DMS153 (cell line): ENCODE measurements at places on chromosomes 5 and 9.

DNA sequence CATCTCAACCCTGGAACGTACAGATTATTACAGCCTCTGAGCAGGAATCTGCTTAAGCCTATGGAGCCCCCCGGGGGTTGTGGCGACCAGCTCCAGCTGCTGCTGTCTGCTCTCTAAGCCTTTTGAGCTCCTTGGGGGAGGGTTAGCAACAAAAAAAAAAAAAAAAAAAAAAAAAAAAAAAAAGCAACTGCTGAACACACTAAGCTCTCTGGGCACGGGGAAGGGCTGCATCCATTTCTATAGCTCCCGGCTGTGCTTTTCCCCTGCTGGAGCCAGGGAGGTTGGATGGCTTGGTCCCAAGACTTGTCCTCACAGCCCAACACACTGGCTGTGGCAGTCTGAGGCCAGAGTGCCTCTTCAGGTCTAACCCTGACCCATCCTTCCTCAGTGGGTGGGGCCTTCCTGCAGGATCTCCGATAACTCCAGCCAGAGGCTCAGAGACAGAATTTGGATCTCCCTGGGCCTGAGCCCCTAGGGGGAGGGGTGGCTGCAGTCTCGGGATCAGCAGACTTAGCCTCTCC is 82.1 kb downstream of the FBN2 start:
- no peak for DNase-seq

GRCh38 chr5:97090944-97091343 is 51.5 kb downstream of the LIX1 start:
- no peak for DNase-seq

GRCh38 chr5:572398-573019 is 39.6 kb upstream of the CEP72 start:
- DNase-seq = peak; percentile 91

- no peak for DNase-seq
Measured at GRCh38 chr5:74870299-74871067, 4.3 kb upstream of the FAM169A start.

DNA sequence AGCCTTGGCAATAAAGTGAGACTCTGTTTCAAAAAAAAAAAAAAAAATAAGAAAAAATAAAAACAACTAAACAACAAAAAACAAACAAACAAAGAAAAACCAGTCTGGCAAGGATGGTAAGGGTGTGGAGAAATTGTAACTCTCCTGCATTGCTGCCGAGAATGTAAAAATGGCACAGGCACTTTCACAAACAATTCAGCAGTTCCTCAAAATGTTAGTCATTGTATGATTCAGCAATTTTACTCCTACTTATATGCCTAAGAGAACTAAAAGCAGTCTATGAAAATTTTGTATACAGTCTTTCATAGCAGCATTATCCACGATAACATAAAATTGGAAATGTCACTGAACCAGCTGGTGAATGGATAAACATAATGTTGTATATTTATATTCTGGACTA is 280.4 kb downstream of the CDH9 start:
- no peak for DNase-seq

- DNase-seq = no peak
Measured at GRCh38 chr5:95870105-95870672, 47.7 kb upstream of the GLRX start.

DNA sequence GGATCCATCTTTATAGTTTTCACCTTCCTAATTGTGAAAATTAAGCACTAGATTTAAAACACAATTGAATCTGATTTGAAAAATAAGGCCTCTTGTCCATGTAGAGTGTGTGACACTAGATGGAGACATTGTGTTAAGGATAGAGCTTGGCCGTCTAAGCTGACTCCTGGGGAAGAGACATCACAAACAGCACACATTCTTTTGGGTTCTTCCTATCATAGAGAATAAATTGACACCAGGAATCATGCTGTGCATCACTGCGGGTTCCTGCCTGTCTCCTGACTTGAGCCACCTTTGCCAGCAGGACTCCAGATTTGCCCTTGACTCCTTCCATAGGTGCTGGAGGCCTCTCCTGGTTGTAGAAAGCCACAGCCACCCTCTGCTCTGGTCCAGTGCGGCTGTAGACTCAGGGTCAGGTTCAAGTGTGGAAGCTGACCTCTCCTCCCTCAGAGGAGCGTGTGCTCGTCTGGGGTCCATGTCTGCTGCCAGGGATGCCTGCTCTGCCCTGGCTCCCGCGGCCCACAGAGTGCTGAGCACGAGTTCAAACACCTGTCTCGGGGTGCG is 11.2 kb downstream of the ROPN1L start:
- peak; percentile 74 for DNase-seq

GRCh38 chr5:29697785-29698414 is 1495.6 kb upstream of the CDH6 start:
- peak; percentile 49 for DNase-seq

- no peak for DNase-seq
Measured at GRCh38 chr5:126723643-126724042, 53.3 kb upstream of the LMNB1 start.

- DNase-seq = no peak
Measured at GRCh38 chr5:76082772-76083554, at the start of gene SV2C. TSS of gene SV2C (plus strand) at chr5:76083383. CDS start at chr5:76131751, 48,368 bp downstream.

DNA sequence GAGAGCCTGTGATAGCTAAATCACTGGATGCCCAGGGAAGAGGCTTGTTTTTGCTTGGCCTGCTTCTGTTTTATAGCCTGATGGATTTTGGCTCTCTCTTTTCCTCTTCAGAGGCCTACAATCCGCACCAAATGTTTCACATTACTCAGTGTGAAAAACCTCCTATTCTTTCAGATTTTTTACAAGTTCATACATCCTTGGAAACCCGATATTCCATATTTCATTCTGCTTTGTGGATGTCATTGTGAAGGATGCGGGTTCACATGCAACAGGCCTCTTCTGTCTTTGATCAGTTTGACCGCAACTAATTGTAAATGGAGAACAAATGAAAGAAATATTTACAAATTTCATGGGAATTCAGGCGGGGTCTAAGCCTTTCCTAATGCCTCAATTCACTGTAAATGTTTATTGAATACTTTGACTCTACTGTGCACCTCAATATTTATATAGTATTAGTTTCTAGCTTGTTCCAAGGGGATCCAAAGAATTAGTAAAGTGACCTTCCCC is 269.9 kb downstream of the DMRT2 start:
- DNase-seq = no peak

GRCh38 chr5:97049175-97049574 is 93.2 kb downstream of the LIX1 start:
- no peak for DNase-seq

DNA sequence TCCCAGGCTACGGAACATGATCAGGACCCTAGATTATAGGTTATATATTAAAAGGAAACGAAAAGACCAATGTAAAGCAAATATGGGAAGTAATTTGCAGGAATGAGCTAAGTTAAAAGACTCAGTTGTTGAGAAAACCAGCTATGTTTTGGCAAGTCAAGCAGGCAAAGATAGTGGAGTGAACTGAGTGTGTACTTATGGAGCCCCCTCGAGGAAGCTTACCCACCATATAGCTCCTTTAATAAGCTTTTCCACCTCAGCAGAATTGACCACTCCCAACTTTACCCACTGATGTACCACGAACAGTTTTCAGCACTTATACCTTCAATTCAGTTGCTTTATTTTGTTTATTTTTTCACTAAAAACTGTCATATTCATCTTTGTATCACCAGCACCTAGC is 57.3 kb upstream of the PJA2 start:
- no peak for DNase-seq

- no peak for DNase-seq
Measured at GRCh38 chr5:14245132-14245925, 102.2 kb downstream of the TRIO start.

DNA sequence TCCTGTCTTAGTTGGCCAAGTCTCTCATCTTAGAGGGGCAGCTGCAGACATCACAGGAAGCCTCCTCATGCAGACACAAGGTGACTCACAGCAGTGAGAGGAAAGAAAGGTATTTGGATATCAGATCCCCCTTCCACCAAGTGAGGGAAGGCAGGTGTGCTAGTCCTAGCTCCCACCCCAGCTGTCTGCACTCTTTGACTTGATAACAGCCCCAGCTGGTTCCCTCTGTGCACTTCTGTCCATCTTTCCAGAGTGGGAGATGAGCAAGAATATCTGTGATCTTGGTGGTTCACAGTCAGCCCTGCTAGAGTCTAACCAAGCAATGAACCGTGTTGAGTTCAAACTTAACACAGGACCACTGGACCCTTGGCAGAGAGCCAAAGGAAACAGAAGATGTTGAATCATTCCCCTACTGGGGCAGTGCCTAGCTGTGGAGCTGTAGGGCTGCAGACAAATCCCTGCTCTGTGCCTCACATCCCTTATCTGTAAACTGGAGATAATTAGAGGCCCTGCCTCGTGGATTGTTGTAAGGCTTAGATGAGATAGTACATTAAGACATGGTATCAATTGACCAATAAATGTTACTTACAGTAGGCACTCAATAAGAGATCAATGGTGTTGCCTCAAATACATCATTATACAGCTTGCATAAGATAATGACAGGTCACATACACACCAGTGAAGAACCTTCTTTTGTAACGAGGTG is 39.1 kb downstream of the SH3RF2 start:
- no peak for DNase-seq

- DNase-seq = no peak
Measured at GRCh38 chr5:136137497-136138220, 5.0 kb downstream of the SMAD5 start.

DNA sequence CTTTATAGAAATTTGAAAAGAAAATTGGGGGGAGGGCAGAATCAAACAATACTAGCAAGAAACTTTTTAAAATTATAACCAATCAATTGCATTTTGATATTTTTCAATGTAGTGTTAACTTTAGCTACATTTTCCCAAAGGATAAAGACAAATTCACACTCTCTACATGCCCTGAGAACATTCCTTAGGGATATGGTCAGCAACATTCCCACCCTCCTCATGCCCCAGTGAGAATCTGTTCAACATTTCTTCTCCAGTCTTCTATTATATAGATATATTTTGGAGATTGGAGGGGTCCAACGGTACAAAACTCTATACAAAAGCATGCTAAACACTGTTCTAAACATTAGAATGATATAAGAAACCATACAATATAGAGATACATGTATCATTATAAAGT is 11.6 kb upstream of the PRR16 start:
- DNase-seq = no peak

- DNase-seq = no peak
Measured at GRCh38 chr5:170107674-170108073, 2.0 kb downstream of the FOXI1 start.

- DNase-seq = no peak
Measured at GRCh38 chr5:76351577-76351976, 51.5 kb upstream of the IQGAP2 start.

GRCh38 chr5:75856056-75856455 is 138.8 kb upstream of the POC5 start:
- DNase-seq = no peak

DNA sequence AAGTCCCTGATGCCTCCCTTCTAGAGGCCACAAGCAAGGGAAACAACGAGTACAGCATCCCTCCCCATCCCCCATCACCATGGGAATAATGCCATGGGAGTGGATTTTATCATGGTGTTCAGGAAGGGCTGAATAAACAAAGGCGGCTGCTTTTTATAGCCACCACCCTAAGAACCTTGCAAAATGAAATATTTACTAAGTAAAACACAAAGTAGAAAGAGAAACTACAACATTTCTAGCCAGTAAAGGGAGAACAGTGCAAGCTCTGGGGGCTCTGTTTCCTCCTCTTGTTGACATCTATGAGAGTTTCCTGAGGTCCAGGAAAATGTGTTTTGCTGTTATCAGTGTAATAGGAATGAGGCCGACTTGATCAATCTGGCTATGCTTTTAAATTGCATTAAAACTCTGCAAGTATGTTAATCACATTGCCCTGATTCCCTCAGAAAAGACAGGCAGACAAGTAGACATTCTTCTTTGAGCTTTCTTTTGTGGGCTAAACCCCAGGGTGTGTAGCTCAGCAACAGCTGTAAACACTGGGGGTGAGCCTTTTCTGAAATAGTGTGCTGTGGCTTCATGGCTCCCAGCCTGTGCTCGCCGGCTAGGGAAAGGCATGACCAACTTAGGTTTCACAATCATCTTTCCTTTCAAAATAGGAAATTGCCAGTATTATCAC is 31.1 kb downstream of the SV2C start:
- peak; percentile 11 for DNase-seq

DNA sequence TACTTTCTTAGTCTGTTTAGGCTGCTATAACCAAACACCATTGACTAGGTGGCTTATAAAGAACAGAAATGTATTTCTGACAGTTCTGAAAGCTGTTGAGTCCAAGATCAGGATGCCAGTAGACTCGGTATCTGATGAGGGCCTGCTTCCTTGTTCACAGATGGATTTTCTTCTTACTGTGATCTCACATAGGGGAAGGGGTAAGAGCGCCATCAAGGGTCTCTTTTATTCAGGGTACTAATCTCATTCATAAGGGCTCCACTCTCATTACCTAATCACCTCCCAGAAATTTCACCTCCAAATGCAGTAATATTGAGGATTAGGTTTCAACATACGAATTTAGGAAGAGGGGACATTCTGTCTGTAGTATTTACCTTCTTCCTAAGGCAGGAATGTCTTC is 384.0 kb upstream of the DMAC1 start:
- DNase-seq = no peak

GRCh38 chr9:13770956-13771355 is 491.5 kb upstream of the MPDZ start:
- DNase-seq = no peak

GRCh38 chr9:91208419-91208745 is 153.3 kb downstream of the AUH start:
- DNase-seq = no peak

DNA sequence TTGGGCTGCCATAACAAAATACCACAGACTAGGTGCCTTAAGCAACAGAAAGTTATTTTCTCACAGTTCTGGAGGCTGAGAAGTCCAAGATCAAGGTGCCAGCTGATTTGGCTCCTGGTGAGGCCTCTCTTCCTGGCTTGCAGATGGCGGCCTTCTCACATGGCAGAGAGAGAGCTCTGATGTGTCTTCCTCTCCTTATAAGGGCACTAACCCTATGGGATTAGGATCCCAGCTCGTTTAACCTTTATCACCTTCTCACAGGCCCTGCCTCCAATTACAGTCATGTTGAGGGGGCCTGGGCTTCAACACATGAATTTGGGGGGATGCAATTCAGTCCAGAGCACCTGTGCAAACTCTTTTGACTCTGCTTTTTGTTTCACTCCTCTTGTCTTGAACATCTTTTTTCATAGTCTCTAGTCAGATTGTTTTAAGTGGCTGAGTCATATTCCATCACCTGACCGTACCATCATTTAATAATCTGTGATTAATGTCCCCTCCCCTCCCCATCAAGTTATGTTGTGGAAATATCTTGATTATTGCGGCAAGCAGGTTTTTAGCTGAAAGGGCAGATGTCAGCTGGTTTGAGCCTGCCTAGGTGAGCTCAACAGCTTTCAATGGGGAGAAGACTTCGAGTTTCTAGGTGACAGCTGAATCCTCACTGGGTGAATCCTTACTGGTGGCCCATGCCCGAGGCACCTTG is 61.8 kb downstream of the NDFIP1 start:
- no peak for DNase-seq

GRCh38 chr5:9919306-9920030 is 289.3 kb upstream of the TAS2R1 start:
- DNase-seq = no peak

GRCh38 chr5:44257221-44257620 is 132.0 kb downstream of the FGF10 start:
- DNase-seq = no peak
